ENCODE measurements at places on chromosomes 4 and X.
A peak's percentile ranks its signal among the peaks of the same experiment; 100 is the strongest.

- no peak for DNase-seq
Observed at GRCh38 chr4:182876427-182876826, 40.8 kb downstream of the DCTD start.

DNA sequence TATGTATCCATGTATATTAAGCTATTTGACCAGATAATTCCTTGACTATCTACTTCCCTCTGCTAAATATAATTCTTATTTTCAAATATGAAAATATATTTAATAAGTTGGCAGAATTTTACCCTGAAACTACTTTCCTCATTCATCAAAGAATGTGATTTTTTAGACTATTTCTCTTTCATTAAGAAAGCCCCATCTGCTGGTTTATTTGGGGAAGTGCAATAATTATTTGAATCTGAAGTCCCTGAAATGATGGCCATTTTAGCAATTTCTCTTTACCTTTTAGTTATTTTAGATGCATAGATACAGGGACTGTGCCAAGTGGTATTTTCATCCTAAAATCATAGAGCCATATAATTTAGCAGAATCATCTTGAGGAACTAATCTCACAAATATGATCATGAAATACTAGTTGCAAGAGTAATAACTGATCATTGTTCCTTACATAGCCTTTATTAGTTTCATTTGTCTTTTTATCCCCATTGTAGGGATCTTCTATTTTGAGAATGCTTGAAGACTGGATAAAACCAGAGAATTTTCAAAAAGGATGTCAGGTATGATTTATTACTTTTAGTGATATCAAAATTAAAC is 39.0 kb downstream of the ENPEP start:
- no peak for DNase-seq

DNA sequence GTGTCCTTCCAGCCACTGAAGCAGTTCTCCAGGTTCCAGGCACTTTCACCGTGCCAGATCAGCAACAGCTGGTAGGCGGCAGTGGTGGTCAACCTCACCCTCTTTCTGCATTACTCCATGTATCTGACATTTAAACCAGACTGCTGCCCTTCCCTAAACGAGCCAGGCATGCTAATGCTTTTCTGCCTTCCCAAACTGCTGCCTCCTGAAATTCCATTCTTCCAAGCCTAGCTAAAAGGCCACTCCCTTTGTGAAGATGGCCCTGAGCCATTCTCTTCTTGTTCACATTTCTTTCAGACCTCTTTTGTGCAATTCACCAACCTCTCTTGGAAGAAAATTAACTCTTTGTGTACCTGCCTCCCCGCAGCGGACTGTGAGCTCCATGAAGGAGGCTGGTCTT is 73.7 kb downstream of the CHST7 start:
- DNase-seq = no peak

- DNase-seq = no peak
Observed at GRCh38 chr4:6621556-6621927, 18.9 kb upstream of the MRFAP1 start.

- peak; percentile 13 for DNase-seq
Observed at GRCh38 chrX:39815631-39816030, 282.1 kb downstream of the BCOR start.

GRCh38 chr4:157776930-157777528 is 395.8 kb downstream of the GASK1B start:
- no peak for DNase-seq

GRCh38 chr4:155929833-155930232 is 23.8 kb downstream of the CTSO start:
- no peak for DNase-seq

GRCh38 chr4:13794819-13795565 is 167.5 kb upstream of the BOD1L1 start:
- no peak for DNase-seq

DNA sequence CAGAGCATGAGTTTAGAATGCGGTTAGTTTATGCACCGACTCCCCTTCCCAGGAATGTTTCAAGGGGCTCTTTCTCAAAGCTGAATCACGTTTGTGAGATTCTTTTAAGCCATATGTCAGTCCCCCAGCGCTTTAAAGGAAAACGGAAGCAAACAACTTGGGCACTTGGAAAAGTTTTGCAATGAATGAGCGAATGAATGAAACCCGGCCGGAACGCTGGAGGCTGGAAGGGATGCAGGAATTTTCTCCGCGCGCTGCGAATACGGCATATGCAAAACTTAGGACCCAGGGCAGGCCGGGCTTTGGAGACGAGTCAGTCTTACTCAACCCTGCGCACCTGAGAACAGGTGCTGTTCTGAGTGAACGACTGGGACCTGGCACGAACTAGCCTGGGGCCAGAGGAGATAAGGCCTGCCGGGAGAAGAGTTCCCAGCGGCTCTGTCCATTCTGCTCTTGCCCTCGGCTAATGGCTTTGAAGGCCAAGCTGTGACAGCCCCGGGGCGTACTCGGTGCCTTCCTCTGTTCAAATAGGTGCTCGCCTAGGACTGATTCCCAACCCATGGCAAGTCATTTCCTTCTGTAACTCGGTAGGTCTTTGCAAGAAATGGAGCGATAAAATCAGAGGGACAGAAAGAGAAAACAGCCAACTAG is 743 bp upstream of the NRK start:
- DNase-seq = no peak

DNA sequence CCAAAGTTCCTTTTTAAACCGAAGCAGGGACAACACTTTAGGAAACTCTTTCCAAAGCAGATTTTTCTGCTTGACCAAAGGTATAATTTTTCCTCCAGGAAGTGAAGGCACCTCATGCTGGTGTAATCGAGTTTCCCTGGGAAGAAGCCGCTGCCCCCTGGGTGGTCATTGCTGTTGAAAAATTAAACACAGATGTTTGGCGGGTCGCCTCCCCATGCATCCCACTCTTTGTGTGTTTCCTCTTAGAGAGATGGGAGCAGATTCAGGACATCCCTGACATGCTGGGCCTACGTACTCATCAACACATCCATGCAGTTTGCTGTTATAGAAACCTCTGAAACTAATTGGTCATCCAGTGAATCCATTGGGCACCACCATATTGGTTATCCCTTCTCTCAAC is 179.2 kb upstream of the HCCS start:
- DNase-seq = no peak

- no peak for DNase-seq
Observed at GRCh38 chrX:8433109-8434062, 31.2 kb upstream of the VCX3B start.

- DNase-seq = no peak
Observed at GRCh38 chrX:21778236-21778635, 20.3 kb upstream of the SMPX start.

GRCh38 chrX:132612821-132613564 is 124.2 kb upstream of the MBNL3 start:
- peak; percentile 43 for DNase-seq

- DNase-seq = no peak
Observed at GRCh38 chrX:76796311-76796710, 368.8 kb downstream of the MAGEE1 start.

GRCh38 chrX:39361736-39362135 is 560.5 kb downstream of the MID1IP1 start:
- no peak for DNase-seq

Data from stimulated activated CD4-positive, alpha-beta T cell treated with anti-CD3 and anti-CD28 coated beads, Interleukin-2, amount 100 ng/mL, for 24 hours (primary cell).